ENCODE measurements at places on chromosomes 1 and 21.

- DNase-seq, result peak; percentile 9
Observed at GRCh38 chr1:53715478-53715877, 23.5 kb downstream of the GLIS1 start.

- peak; percentile 78 for DNase-seq
Observed at GRCh38 chr1:111739194-111739924, at the start of gene INKA2. INKA2 (minus strand) TSS chr1:111739395; CDS start chr1:111739242, 153 bp downstream.

- DNase-seq, result no peak
Observed at GRCh38 chr21:36320421-36321324, 676 bp downstream of the MORC3 start.

GRCh38 chr1:14678011-14678638 is 79.6 kb downstream of the KAZN start:
- no peak for DNase-seq

DNA sequence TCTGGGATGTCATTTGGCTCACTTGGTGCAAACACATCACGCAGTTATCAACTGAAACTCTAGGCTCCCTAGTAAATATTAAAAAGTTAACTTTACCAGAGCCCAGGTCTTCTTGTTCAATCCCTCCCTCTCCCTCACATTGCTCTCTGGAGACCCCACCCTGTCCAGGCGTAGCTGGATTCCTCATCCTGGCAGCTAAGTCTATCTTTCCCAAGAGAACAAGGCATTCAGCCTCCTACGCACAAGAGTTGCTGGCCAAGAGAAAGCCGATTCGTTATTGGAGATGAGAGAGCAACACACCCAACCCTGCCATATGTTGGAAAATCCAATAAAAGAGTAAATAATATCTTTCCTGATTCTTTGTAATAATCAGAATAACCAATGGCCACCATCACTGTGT is 117.9 kb downstream of the SLC30A10 start:
- no peak for DNase-seq

GRCh38 chr1:27086026-27086425 is 68.9 kb downstream of the SLC9A1 start:
- DNase-seq, result no peak

- no peak for DNase-seq
Observed at GRCh38 chr21:28111151-28111619, 881.5 kb downstream of the LTN1 start.

DNA sequence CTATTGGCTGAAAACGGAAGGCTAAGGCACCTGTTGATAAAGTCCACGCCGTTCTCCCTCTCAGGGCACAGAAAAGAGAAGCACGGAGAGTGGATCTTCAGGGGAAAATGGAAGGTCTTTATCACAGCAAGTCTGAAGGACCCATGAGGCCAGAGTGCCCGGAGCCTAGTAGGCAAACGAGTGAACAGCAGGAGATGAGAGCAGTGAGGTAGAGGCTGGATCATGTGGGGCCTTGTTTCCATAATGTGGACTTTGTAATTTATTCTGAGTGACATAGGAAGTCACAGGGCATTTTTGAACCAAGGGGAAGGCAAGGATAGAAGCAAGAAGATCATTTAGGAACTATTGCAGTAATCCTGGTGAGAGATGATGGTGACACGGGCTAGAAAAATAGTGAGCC is 287.2 kb upstream of the NRIP1 start:
- no peak for DNase-seq

- no peak for DNase-seq
Observed at GRCh38 chr21:17514124-17514845, 1.4 kb downstream of the CXADR start.

DNA sequence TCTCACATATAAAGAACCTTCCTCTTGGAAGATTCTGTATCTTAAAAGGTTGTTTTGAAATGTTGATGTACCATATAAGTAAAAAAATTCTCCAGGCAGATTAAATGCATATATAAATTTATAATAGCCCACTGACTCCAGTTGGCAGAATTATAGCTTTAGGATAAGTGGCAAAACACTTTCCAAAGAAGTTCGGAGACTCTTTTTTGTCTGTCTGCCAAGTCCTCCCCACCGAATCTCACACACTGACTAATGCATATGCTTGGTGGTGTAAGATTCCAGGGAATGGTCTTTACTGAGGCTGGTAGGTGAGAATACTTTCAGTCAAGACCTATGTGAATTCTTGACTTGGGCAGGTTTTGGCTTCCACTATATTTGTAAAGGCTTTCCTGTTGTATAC is 724.3 kb upstream of the CXADR start:
- no peak for DNase-seq

DNA sequence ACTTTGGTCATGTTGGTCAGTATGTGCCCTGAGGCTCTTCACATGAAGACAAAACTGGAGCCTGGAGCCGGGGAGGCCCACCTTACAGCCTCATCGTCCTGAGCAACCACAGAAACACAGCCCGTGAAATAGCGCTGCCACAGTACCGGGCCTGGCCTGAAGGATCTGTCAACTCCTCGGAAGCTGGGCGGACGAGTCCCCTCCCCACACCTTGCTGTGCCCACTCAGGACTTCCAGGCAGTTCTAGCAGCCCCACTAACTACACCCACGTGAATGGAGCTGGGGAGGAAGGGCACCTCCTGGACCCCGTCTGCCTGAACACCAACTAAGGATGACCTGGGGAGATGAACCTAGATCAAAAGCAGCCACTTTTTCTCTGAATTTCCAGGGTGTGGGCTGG is 24.7 kb downstream of the SDE2 start:
- no peak for DNase-seq

DNA sequence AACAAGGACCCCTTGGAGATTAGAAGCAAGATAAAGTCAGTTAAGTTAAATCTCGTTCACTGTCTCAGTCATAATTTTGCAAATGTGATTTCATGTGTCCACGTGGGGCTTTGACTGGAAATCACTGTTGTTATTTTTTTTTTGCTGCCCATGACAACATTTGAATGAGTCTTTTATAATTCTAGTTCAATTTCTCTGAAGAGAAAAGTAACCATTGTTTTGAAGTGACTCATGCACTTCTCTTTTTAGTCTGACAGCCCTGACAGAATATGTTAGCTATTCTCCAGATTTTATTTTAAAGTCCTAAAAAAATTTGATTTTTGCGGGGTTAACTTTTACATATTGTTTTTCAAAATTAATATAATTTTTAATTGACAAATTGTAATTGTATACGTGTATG is 30.7 kb upstream of the NLRP3 start:
- no peak for DNase-seq

DNA sequence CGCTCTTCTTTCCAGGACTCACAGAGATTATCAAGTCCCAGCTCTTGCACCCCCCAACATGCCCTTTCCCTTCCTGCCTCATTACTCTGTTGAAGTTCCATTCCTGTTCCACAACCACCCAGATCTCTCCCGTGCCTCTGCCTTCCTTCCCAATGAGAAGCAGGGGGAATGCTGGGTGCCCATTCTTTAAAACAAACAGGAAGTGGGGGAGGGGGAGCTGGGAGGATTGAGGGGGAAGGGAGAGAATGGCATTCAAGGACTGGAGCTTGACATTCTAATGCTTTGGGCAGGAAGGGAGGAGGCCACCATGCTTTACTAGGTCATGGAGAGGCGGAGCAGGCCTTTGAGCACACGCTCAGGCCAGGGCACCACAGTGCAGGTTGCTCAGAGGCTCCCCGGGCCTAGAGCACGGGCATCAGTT is 150.3 kb upstream of the IRF2BP2 start:
- DNase-seq, result no peak

GRCh38 chr1:245500546-245500945 is 345.8 kb downstream of the KIF26B start:
- no peak for DNase-seq

- no peak for DNase-seq
Observed at GRCh38 chr1:157419845-157420542, 132.3 kb downstream of the FCRL5 start.

- DNase-seq, result no peak
Observed at GRCh38 chr1:92123868-92124267, 43.7 kb downstream of the BTBD8 start.

- DNase-seq, result no peak
Observed at GRCh38 chr1:102726417-102726816, 381.9 kb downstream of the COL11A1 start.

DNA sequence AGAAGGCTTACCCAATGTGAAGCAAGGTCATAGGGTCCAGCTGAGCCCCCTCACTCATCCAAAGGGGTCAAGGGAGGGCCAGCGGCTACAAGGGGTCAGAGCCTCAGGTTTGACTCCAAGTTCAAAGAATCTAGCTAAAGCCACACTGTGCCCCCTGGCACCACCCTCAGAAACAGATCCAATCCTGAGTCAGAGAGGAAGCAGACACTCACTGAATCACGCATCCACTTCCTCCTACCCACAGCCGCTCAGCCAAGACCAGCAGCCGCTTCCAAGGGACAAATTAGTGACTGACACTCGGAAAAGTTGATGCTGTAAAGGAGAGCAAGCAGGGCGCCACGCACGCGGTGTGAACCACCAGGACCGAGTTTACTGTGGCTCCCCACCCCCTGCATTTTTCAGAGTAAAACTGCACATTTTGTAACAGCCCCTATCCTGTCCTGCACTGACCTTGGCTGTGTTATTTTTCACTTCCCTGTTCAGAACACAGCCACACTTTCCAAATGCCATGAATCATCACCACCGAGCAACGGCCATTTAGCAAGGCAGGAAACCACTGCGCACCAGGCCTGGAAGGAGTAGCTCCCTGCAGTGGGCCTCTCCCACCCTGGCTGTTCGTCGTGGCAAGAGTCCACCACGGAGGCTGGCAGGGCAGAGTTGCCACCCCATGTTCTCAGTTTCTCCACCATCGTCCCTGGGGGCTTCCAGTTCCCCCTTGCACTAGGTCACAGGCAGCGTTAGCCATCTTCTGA is 147.8 kb downstream of the TOMM20 start:
- DNase-seq, result peak; percentile 60

GRCh38 chr1:207844371-207844770 is 66.6 kb downstream of the CD34 start:
- no peak for DNase-seq

GRCh38 chr1:157198619-157199420 is 60.6 kb upstream of the ETV3 start:
- DNase-seq, result no peak

- no peak for DNase-seq
Observed at GRCh38 chr21:32372755-32373154, 20.1 kb downstream of the URB1 start.

DNA sequence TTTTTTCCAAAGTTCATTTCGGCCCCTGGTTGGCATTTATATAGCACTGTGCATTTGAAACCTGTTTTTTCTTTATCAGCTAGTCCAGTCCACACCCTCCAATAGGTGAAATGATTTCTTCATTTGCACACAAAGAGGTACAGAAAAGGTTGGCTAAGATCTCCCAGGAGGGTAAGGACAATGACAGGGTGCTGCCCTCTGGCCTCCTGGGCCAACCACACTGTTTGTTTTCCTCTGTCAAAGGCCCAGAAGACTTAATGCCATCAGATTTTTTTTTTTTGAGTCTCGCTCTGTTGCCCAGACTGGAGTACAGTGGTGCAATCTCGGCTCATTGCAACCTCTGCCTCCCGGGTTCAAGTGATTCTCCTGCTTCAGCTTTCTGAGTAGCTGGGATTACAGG is 70.1 kb upstream of the EFHD2 start:
- no peak for DNase-seq

GRCh38 chr21:15627823-15628222 is 102.0 kb upstream of the USP25 start:
- no peak for DNase-seq

GRCh38 chr1:17287130-17287776 is 20.7 kb upstream of the PADI4 start:
- no peak for DNase-seq

- DNase-seq, result no peak
Observed at GRCh38 chr1:115176189-115176588, 86.9 kb upstream of the TSPAN2 start.

GRCh38 chr1:208272713-208273112 is 28.5 kb upstream of the PLXNA2 start:
- DNase-seq, result no peak

GRCh38 chr1:155910621-155911121 is 478 bp downstream of the RIT1 start:
- no peak for DNase-seq

DNA sequence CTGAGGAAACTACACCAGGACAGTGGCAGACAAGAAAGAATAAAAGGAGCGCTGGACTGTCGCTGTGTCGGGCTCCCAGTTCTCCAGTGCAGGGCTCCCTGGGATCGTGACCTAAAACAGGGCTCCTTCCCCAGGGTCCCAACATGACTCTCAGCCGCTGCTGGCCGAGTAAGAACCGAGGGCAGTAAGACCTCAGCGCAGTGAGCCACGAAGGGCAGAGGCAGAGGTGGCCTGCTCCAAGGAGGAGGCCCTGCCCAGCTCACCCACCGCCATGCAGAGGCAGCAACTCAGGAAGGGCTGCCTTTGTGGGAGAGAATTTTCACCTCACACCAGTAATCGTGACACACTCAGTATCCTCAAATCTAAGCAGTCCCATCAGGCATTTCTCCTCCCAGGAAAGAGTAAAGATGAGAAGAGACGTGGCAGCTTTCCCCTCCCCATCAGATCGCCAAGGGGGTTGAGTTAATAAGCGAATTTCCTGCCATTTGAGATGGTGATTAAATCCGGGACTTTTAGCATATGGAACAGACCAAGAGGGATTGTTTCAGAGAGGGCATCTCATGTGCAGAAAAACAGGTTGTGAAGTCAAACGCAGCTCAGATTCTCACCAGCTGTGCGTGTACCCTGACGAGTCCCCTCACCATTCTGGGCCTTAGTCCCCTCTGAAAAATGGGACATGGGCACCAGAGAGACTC is 19.8 kb upstream of the ARTN start:
- DNase-seq, result no peak
